NCI-H2029 treated with DMSO at 0.1 percent for 48 hours (cell line): ENCODE measurements at places on chromosomes 1 and 21.

GRCh38 chr1:27577504-27578188 is 26.3 kb downstream of the AHDC1 start:
- DNase-seq = no peak

DNA sequence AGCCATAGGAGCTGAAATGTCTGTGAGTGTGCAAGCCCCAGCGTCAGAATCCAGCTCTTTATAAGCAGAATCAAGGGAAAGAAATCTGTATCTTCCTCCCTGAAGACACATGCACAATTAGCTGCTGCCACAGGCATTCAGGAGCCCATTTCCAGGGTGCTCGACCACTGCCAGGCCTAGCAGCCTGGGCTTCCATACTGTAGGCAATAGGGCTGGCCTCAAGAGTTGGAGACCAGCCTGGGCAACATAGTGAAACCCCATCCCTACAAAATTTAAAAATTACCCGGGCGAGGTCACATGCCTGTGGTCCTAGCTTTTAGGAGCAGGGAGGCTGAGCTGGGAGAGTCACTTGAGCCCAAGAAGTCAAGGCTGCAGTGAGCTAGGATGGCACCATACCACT is 41.0 kb downstream of the NEK2 start:
- no peak for DNase-seq

DNA sequence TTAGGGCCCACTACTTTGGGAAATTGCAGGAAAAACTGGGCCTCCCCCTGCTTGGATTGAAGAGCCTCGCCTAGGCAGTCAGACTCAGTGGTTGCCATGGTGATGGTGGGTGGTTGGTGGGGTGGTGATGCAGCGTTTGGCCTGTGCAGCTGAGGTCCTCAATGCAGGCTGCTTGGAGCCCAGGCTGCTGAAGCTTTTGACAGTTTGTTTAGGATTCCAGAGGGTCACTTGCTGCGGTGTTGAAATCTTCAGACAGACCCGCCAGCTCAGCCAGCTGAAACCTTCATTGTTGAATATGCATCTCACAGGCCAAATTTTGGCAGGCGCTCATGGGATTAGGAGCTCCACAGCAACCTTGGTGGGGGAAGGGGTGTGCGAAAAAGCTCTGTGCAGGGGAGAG is 67.9 kb downstream of the CACNA1E start:
- no peak for DNase-seq

GRCh38 chr1:155978973-155979429 is 654 bp upstream of the ARHGEF2 start:
- DNase-seq = no peak

DNA sequence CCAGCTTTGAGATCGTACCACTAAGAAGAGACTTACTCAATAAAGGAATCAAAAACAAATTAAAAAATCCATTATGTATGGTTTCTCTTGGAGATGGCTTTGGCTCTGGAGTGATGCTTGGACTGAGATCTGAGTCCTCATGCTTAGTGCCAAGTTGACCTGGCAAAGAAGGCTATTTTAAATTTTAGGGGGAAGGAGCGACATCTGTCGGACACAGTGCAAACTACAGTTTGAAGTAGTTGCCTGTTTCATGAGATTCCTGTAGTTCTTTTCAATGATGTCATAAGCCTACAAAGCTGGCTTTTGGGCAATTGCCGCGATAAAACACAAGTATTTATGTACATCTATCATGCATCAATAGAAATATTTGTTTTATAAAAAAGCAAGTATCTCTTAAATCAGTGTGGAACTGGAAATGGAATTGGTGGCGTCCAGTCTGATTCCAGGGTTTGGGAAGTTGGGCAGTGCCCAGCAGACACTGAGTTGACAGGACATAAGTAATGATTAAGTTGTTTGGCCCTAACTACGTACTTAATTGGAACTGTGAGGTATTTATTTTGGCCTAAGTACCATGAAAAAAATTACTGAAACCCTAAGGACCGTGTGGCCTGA is 50.0 kb downstream of the TBCE start:
- peak; percentile 18 for DNase-seq
